C1 segment of cervical spinal cord (tissue), 14 donors: ENCODE measurements at places on chromosomes 5 and 9.

DNA sequence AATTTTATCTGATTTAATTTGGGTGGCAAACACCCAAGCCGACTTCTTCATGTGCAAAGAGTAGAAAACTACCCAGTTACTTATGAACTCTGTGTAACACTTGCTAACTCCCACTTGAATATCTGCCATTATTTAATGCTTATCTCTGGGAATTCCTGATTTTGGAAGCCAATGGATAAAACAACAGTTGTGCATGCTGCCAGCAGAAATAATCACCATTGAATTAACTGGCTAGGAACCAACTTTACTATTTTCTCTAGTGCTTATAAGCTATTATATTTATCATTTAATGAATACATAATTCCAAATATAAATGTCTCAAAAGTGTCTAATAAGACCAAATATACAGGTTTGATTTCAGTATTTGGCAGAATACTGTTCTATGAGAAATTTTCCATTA, 85.7 kb downstream of the IZUMO3 start:
- DNase-seq, result no peak

GRCh38 chr9:129954868-129955550, 88.0 kb downstream of the FNBP1 start:
- DNase-seq, result no peak

GRCh38 chr9:7228726-7229125, 471.0 kb downstream of the KDM4C start:
- DNase-seq, result no peak

GRCh38 chr9:35859310-35859989, 10.8 kb downstream of the OR13J1 start:
- DNase-seq, result no peak

DNA sequence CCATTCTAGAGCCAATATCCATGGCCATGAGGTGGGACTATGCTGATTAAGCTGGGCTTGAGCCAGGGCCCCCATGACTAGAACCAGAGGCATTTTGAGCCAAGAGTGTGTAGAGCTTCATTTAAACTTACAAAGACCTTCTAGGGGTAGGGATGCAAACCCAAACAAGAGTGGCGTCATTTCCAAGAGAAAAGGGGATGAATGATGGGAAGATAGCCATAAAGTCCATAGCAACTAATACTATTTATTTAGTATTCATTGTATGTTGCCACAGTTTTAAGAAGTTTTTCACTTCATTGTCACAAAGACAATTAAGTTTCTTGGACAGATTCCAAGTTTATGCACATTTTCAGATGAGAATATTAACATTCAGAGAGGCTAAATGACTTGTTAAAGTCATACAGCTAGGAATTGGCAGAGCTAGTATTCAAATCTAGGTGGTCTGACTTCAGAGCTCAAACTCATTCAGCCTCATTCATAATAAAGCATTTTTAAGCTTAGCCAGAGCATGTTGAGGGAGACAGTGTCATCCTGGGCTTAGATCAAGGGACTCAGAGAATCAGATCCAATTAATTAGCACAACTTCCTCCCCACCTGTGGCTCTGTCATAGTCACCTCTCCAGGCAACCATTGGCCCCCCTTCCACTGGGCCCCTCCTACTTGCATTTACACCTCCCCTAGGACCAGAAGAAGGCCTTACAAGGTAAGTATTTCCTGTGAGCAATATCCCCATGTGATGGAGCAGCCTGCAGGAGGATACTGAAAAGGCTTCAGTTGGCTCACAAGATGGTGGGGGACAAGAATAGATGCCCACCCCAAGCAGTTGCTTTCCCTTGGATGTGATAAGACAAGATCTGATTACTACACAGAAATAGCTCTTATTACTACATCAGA, 95.0 kb upstream of the PCSK1 start:
- DNase-seq, result no peak

DNA sequence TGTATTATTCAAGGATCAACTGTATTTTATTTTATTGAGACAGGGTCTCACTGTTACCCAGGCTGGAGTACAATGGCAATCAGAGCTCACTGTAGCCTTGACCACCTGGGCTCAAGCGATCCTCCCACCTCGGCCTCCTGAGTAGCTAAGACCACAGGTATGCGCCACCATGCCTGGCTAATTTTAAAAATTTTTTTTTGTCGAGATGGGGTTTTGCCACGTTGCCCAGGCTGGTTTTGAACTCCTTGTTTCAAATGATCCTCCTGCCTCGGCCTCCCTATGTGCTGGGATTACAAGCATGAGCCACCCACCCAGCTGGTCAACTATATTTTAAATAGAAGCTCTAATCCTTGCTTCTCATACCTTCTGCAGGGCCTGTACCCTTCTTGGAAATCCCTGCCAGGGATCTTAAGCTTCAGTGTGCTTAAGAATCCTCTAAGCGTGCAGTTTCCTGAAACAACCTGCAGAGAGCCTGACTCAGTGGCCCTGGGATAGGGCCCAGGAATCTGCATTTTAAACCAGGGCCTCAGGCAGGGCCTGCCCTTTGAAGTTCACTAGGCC, 2.9 kb downstream of the AKNA start:
- DNase-seq, result no peak

- no peak for DNase-seq
These were observed 64.5 kb downstream of the TUSC1 start for GRCh38 chr9:25613709-25614108.

DNA sequence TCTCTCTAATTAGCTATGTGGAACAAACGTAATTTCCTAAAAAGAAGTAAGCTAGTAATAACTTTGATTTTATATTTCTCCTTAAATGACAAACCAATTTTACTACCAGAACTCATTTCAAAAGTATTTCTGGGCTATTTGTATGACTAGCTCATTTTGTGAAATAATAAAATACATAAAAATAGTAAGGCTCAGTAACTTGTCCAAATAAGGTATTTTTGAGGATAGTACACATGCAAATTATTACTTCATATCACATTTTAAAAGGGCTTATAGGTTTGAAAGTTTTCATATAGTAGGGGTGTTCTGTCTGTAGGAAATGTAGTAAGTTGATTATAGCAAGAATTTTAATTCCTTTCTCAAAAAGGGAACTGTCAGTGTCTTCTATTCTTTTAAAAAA, 26.5 kb downstream of the C9orf85 start:
- no peak for DNase-seq

DNA sequence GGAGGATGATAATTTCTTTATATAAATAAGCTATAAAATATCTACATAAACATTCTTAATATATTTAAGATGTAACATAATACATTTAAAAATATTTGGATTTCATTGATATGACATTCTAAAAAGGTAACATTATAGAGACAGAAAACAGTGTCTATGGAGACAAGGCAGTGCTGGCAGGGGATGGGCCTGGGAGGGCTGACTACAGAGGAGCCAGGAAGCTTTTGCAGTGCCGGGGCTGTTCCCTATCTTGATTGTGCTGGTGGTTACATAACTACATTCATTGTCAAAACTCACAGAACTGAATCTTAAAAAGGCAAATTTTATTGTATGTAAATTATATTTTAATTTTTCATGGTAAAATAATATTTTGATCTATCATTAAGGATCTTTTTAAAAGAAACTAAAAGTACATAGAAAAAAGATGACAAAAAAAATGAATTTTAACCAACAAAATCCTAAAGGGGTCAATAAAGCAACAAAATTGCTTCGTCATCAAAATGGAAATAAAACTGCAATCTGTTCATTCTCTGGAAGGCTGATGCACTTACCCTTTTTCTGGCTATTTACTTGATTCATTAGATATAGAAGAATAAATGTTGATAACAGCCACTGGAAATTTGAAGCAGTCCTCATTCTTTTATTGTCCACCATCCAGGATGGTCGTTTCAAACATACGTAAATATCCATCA, 26.3 kb downstream of the LIFR start:
- DNase-seq, result no peak

DNA sequence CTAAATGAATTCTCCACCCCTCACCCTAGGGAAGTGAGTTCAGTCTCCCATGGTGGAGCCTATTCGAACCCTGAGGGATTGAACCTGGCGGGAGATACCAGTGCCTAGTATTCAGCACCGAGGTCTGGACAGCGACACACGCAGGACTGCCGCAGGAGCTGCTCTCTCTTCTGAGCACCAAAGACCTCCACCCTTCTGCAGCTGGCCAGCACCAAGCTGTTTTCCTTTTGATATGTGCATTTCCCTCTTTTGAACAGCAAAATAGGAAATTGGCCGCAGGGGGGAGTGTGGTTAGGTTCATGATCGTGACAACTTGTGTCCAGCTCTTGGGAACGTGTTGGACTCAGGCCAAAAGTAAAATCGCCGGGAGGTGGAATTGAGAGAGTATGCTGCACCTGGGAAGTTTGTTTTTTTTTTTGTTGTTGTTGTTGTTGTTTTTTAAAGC, 1.2 kb upstream of the PCSK1 start:
- no peak for DNase-seq

- DNase-seq, result no peak
These were observed 366.9 kb downstream of the DMRTA1 start for GRCh38 chr9:22813529-22813928.

DNA sequence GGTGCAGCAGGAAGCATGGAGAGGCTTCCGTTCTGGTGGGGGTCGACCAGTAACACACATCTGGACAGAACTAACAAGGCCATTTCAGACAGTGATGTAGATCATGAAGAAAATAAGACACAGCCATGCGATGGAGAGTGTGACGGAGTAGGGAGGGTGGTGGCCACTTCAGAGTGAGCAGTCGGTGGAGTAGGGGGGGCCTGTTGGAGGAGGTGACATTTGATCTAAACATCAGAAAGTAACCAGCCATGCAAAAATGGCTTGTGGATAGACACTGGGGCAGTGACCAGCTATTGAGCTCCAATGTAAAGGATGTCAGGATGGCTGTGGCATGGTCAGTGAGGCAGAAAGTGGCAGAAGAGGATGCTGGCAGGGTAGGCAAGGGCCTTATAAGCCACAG, 65.9 kb downstream of the PPARGC1B start:
- DNase-seq, result no peak
